ENCODE measurements at places on chromosomes 3 and 15.

DNA sequence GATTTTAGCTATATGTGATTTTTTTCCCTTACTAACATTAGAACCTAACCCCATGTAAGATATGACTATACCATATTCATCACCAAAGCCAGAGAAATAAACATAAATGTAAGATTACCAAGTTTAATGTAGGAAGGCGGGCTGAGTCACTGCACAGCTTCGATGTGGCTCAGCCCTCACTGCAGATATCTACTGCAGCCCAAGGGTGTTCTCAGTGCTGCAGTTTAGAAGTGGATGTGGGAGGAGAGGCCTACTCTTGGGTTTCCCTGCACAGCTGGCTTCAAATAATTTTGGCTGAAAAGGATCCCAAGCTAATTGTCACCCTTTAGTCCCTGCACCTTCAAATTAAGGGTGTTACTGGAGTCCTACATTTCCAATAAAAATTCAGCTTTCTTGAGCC, 9.3 kb downstream of the ARPP19 start:
- DNase-seq, result no peak

GRCh38 chr15:64247906-64248541, 85.2 kb upstream of the PPIB start:
- no peak for DNase-seq

- DNase-seq, result no peak
These were observed 17.6 kb downstream of the EXOSC7 start for GRCh38 chr3:44993471-44994205.

- no peak for DNase-seq
These were observed 379.8 kb downstream of the LPP start for GRCh38 chr3:188533612-188534357.

- DNase-seq, result no peak
These were observed 91.4 kb downstream of the ZBBX start for GRCh38 chr3:167288737-167289136.

DNA sequence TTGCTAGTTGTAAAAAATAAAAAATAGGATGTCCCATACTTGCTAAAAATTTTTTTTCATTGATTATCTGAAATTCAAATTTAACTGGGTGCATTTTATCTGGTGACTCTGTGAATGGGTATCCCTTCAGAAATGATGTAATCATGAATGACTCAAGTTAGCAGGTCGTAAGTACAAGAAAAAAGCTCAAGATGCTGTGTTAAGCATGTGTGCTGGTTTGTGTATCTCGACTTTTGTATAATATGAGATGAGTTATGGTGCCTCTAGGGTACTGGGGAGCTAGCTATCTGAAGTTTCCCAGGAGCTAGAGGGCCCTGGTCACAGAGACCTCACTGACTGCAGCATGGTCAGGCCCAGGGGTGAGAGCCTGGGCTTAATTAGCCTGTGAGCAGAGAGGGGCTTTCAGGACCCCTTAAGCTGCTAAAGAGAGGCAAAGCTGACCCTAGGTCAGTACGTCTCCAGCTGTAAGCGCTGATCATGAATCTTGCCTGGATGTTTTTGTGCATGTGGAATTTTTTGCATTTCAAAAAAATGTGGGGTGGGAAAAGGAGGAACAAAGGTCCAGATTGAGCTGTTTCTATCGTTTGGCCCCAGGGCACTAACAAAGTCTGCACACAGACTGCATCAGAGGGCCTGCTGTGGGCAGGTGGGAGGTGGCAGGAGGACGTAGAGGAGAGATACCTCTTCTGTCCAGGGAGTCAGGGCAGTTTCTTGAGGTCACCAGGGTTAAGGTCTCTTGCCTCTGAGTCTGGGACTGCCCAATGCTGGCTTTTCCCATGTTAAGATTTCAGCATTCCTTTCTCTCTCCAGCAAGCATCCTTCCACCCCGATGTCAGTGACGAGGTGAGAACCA, 233.2 kb upstream of the TPM1 start:
- DNase-seq, result no peak

GRCh38 chr3:133514418-133514817, 59.1 kb upstream of the CDV3 start:
- DNase-seq, result no peak

GRCh38 chr15:52039925-52040781, 21.1 kb downstream of the MAPK6 start:
- no peak for DNase-seq

GRCh38 chr15:100515758-100516157, 13.0 kb downstream of the CERS3 start:
- DNase-seq, result no peak

GRCh38 chr15:38427380-38427779, 26.5 kb upstream of the FAM98B start:
- DNase-seq, result no peak

DNA sequence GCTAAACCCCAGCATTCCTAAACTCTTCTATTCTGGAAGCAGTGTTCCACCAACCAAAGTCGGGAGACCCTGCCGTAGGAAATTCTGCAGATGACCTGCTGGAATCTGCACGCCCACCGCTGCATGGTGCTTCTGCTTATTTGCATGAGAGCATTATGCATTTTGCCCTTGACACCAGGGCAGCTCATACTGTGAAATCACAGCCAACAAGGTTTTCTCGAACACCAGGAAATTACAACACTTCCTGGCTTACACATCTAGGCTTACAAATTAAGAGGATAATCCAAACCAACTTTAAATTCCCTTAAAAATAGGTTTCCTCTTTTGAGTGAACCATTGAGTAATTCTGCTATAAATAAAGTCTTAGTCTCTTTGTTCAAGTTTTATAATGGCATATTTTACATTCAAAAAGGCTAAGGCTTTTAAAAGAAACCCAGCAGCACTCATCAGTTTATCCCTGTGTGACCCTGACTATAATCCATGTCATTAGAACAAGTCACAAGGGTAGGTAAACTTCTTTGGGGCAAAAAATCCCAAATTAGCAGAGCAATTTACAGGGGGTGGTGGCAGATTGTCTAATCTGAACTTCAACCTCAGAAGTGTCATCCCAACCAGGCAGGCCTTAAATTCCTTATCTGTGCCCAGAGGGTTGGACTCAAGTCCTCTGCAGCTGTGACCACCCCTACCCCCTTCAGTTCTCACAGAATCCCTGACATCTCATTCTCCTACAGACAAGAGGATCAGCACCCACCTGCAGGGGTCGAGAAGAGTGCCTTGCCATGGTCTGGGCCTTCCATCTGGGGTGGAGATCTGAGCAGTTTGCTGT, 33.5 kb upstream of the RBP1 start:
- no peak for DNase-seq

DNA sequence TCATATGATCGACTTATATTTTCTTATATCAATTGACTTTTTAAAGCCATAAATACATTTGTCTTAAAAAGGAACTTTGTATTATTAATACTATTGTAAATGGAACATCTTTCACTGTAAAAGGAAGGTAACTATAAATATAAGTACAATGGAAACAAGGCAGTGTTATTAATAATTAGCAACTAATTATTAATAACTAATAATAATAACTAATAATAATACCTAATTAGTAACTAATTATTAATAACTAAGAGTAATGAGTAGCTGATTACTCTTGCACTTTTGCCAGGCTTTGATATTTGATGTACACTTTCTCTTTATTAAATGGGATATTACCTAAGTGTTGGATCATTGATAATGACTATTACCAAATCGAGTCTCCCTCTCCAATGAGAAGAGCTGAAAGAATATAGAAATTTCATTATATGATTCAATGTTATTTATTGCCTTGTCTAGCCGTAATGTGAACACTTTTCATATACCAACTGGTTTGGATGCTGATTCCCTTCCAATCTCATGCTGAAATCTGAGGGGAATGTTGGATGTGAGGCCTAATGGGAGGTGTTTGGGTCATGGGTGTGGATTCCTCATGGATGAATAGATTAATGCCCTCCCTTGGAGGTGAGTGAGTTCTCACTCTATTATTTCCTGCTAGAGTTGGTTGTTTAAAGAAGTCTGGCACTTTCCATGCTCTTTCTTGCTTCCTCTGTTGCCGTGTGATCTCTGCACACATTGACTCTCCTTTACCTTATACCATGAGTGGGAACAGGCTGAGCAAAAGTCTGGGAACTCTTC, 202.1 kb upstream of the ZBTB20 start:
- DNase-seq, result no peak

GRCh38 chr3:150681057-150681456, 22.7 kb downstream of the ERICH6 start:
- DNase-seq, result no peak

- DNase-seq, result no peak
These were observed 25.3 kb downstream of the ANP32A start for GRCh38 chr15:68795298-68795848.

GRCh38 chr3:52030714-52031310, 25.6 kb downstream of the DUSP7 start:
- no peak for DNase-seq

DNA sequence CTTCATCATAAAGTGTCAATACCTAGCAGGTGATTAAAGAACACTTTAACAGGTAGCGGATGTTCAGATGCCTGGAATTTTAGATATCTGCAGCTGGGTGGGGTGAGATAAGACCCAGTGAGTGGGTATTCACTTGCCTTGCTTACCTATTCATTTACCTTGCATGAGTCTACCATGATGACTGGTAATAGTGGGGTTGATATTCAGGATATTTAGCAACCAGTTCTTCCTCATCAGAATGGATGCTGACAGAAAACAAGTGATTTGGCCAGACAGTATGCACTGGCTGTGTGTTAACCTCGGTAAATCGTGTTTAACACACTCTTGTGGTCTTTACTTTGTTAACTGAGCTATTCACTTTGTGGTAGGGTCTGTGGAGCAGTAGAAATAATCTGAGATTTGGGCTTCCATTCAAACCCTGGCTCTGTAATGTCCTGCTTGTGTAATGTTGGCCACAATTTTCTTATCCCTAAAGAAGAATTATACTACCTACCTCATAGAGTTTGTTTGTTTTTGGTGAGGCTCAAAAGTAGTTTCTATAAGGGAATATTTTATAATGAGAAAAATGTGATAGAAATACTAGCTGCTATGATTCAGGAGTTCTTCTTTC, 391.9 kb upstream of the TBL1XR1 start:
- no peak for DNase-seq

GRCh38 chr3:30662836-30663235, 56.4 kb downstream of the TGFBR2 start:
- DNase-seq, result no peak

- no peak for DNase-seq
These were observed 26.8 kb upstream of the CSTA start for GRCh38 chr3:122298239-122298638.

DNA sequence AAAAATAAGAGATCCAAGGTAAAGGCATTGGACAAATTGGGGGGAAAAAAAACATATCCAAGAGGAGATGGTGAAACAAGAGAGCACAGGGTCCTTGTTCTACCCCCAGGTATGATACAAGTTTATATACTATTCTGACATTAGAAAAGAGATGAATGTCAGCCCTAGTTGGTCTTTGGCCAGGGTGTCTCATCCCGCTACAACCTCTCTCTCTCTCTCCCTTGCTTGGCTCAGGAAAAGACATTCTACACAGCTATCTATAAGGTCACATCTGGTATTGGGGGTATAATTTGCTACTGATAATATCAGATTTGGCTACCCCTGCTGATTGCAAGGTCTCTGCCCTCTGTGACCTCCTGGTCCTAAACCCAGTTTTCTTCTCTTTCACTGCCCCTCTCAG, 117.2 kb downstream of the GOLIM4 start:
- no peak for DNase-seq

DNA sequence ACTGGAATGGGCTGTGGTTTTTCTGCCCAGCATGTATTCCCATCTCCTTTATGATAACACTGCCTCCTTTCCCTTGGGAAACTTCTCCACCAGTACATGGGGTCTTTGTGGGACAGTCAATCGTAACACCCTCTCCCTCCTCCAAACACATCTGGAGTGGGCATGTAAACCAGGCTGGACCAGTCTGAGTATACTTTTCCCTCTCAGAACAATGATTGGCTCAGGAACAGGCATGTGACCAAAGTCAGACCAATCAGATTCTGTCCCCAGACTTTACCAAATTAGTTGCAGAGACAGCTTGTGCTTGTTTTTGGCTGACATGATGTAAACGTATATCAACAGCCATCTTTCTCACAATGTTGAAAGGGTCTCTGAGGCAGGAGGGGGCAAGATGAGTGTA, 97.1 kb upstream of the CRBN start:
- DNase-seq, result no peak

DNA sequence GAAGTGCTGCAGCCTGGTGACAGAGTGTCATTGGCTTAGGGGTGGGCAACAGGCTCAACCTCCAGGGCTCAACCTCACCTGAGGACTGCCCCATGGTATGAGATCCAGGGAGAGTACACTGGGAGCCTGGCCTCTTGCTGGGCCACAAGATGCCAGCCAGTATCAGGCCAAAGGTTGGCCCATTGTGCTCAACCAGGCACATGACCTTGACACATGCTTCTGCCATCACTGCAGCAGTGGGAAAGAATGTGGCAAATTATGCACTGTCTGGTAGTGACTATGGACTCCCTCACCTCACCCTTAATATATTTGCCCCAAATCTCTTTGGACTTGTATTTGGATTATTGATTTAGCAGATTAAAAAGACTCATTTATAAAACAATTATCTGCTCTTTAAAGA, 233.9 kb upstream of the GOLGA6L4 start:
- DNase-seq, result no peak

DNA sequence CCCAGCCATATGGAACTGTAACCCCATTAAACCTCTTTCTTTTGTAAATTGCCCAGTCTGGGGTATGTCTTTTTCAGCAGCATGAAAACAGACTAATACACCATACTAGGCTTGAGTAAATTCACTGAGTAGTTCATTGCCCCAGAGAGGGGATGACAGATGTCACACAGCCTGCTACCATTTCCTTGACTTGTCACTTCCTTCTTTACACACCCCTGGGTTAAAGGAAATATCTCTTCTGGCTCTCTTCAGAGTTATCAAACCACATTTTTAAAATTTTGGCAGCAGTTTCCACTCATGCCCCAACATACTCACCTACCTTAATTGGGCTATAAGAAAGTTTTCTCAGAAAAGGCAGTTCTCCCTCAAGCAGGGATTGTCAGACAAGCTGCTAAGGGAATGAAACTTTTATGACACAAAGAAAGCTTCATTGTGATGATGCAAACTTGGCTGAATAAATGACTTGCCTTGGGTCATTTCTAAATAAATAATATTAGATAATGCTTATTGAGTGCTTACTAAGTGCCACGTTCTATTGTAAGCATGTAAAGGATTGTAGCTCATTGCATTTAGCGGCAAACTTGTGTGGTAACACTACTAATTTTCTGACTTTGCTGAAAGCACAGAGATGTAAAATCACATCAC, 68.0 kb upstream of the RBMS3 start:
- DNase-seq, result no peak

- no peak for DNase-seq
These were observed 20.7 kb downstream of the RHCG start for GRCh38 chr15:89475661-89476060.

GRCh38 chr15:45187894-45188830, at the start of gene SHF:
Gene SHF, minus strand, starts transcription at chr15:45187966. Its CDS starts 15 bp downstream, at chr15:45187951.
- no peak for DNase-seq

DNA sequence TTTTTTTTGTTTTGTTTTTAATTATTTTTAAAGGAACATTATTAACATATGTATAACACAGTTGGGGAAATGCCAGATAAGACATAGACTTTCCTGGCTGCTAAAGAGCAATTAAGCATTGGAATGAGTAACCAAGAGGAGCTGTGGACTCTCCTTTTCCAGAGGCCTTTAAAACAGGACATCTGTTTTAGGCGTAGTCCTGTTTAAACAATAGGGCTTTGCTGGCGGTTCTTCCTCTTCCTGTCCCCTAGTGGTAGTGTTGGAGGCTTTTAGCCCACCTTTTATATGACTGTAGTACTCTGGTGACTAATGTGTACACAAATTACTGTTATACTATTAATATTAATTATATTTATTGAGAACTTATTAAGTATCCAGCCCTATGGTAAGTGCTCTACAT, 81.9 kb downstream of the PPARG start:
- no peak for DNase-seq

Measured in CMK (cell line).